Central memory CD8-positive, alpha-beta T cell (primary cell): ENCODE measurements at places on chromosomes 4 and X.

DNA sequence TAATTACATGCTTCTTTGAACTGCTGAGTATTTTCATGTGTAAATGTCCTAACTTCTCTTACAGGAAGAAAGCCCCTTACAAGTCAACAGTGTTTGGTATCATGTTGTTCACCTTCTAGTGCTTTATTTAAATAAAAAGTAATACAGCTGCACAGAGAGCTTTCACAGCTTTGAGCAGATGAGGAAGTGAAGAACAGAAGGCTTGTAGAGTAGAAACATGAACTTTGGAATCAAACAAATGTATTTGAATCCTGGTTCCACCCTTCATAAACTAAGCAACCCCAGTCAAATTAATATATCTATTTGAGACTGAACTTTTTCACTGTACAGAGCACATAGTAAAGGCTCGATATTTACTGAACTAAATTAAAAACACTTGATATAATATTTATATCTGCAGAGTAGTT is 120.5 kb downstream of the CAMK2D start:
- no peak for DNase-seq

GRCh38 chr4:6354626-6355025 is 85.0 kb downstream of the WFS1 start:
- DNase-seq = no peak

DNA sequence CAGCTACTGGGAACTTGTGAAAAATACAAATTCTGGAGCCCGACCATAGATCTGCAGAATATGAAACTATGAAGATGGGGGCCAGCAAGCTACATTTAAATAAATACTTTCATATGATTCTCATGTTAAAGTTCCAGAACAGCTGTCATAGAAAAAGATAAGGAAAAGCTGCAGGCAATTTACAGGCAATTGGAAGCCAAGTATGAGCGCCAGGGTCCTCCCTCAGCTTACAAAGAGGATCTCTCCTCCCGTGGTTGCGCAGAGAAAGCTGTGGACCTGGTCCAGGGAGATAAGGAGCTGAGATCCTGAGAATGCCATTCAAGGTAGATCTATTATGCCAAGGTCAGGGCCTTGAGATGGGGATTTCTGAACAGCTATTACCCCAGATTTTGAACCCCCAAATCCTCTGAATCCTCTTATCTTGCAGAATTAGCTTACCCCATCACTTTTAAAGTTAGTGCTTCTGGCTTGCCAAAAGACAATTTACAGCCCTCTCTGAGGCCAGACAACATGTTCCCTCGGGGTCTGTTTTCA is 25.6 kb upstream of the FRAS1 start:
- DNase-seq = no peak

- DNase-seq = no peak
Measured at GRCh38 chr4:104394406-104395167, 100.1 kb downstream of the CXXC4 start.

- DNase-seq = no peak
Measured at GRCh38 chr4:80913381-80913780, 117.1 kb upstream of the BMP3 start.

- DNase-seq = no peak
Measured at GRCh38 chr4:2393353-2394270, 24.8 kb downstream of the ZFYVE28 start.
